NCI-H1417 (cell line): ENCODE measurements at places on chromosomes 12 and 14.

DNA sequence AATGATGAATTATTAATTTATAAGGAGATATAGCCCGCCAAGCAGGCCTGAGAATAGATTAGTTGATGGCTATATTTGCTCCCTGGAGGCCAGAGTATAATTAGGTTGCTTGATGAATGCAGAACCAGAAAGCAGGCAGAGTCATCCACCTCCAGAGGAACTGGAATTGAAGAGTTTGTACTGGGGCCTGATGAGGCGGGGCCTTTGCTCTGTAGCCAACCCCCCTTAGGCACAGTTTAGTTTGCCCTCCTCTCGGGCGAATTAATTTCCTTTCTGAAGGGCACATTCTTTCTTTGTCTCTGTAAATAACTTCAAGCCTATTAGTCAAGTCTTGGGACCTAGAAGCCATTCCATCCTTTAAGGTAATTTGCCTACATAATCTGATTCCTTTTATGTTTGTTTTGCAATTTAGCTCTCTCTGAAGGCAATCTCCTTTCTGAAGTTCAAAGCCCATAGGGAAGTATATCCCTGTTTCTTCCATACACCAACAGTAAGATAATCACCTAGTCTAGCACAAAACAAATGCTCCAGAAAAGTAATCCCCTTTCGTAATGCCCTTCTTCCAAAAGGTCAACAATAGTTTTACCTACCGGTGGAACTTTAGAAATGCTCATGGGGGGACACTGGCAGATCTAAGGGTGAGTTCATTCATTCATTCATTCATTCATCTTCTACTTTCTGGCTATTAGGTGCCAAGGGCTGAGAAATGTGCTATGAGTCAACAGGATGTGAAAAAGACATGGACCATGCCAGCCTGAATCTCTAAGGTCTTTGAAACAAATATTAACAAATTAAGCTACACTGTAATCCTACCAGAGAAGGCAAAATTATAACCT lies 84.8 kb upstream of the NUDT4 start:
- DNase-seq, result no peak

GRCh38 chr12:51508285-51508684 lies 82.7 kb upstream of the SCN8A start:
- no peak for DNase-seq

DNA sequence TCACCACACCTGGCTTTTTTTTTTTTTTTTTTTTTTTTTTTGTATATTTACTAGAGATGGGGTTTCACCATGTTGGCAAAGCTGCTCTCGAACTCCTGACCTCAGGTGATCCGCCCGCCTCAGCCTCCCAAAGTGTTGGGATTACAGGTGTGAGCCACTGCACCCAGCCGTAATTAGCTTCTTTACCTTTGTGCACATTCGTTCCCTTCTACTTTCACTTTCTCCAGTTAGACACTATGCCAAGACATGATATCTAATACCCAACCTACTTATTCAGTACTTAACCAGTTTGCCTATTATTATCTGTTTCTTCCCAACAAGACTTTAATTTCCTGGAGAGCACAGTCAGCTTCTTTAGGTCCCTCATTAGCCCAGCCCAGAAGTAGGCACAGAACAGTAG lies 5.3 kb downstream of the STYK1 start:
- no peak for DNase-seq

- DNase-seq, result no peak
Measured at GRCh38 chr14:35164849-35165248, 42.5 kb downstream of the PRORP start.

- DNase-seq, result peak; percentile 85
Measured at GRCh38 chr12:94149781-94150239, 1.4 kb downstream of the PLXNC1 start.

DNA sequence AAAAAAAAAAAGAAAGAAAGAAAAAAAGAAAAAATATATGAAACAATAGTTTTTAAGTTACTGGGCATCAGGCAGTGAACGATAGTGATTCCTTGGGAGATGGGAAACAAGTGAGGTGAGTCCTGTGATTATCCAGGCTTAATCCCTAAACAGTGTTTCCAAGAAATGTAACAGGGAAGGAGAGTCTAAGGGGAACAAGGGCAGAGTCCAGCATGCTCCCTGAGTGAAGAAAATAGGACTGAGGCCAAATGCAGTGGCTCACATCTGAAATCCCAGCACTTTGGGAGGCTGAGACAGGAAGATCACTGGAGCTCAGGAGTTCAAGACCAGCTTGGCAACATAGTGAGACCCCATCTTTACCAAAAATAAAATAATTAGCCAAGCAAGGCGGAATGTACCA lies 40.7 kb downstream of the R3HDM2 start:
- no peak for DNase-seq

- no peak for DNase-seq
Measured at GRCh38 chr12:32273063-32273522, 126.3 kb upstream of the FGD4 start.

GRCh38 chr12:6330999-6331714 lies 10.7 kb downstream of the TNFRSF1A start:
- DNase-seq, result no peak

- no peak for DNase-seq
Measured at GRCh38 chr14:95850429-95850828, 26.2 kb upstream of the TUNAR start.

- no peak for DNase-seq
Measured at GRCh38 chr14:65297744-65298143, 114.8 kb upstream of the FUT8 start.

DNA sequence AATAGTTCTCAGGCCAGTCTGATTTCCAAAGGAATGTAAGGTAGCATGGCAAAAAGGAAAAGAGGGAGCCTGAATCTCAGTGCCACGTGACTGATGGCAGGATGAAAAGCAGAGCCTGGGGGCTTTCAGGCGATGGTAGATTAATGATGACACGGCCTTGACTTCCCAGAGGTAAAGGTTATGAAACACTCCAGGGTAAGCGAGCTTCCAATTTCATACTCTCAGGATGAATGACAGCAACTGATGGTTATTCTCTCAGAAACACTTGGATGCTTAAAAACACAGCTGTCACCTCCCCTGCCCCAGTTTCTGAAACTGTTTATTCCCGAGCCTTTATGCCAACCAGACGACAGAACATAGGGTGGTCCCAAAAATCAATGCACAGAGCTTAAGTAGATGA lies 28.8 kb downstream of the GDF11 start:
- no peak for DNase-seq

GRCh38 chr12:93229494-93230325 lies 148.0 kb upstream of the NUDT4 start:
- DNase-seq, result no peak

DNA sequence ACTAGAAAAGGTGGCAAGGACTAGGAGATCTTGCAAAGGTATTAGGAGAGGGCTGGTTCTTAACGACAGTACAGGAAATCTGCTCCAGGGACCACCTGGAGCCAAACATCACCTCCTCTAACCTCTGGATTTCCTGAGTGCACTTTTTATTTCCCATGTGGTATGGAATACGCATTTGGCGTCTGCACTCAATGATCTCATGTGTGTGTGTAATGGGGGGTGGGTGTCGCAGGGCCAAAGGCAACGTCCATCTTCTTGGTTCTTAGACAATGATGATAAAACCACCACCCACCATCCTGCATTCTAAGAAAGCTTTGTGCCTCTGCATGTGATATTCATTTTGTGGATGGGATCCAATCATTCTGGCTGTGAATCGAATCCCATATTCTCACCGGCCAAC lies 68.8 kb downstream of the CLMN start:
- DNase-seq, result no peak

- no peak for DNase-seq
Measured at GRCh38 chr14:22003461-22003860, 329.8 kb upstream of the OR4E1 start.

- DNase-seq, result no peak
Measured at GRCh38 chr12:92951006-92951405, 21.9 kb upstream of the EEA1 start.

DNA sequence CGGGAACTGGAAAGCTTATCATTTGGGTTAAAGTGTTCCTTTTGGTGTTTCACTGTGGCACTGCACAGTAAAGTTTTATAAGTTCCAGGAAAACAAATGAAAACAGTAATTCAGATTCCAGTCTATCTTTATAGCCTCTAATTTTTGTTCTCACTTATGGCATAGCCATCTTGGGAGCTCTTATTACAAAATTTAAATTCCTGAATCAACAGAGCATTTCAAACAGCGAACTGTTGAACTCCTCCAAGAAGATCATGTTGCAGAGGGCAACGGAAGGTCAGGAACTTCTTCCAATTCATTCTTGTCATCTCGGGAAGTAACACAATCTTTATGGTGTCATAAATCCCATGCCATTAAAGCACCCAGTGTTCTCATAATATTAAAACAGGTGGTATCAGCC lies 229.1 kb downstream of the KCNC2 start:
- DNase-seq, result peak; percentile 54

GRCh38 chr14:93317210-93317874 lies 15.5 kb downstream of the BTBD7 start:
- no peak for DNase-seq

GRCh38 chr12:95277139-95277538 lies 59.5 kb downstream of the VEZT start:
- no peak for DNase-seq

- DNase-seq, result no peak
Measured at GRCh38 chr14:74531006-74531405, 37.4 kb downstream of the ISCA2 start.

GRCh38 chr12:31783996-31784645 lies 55.3 kb upstream of the AMN1 start:
- no peak for DNase-seq

- no peak for DNase-seq
Measured at GRCh38 chr12:28787151-28787550, 361.9 kb upstream of the FAR2 start.

- DNase-seq, result no peak
Measured at GRCh38 chr14:102264775-102265174, 40.2 kb downstream of the MOK start.

DNA sequence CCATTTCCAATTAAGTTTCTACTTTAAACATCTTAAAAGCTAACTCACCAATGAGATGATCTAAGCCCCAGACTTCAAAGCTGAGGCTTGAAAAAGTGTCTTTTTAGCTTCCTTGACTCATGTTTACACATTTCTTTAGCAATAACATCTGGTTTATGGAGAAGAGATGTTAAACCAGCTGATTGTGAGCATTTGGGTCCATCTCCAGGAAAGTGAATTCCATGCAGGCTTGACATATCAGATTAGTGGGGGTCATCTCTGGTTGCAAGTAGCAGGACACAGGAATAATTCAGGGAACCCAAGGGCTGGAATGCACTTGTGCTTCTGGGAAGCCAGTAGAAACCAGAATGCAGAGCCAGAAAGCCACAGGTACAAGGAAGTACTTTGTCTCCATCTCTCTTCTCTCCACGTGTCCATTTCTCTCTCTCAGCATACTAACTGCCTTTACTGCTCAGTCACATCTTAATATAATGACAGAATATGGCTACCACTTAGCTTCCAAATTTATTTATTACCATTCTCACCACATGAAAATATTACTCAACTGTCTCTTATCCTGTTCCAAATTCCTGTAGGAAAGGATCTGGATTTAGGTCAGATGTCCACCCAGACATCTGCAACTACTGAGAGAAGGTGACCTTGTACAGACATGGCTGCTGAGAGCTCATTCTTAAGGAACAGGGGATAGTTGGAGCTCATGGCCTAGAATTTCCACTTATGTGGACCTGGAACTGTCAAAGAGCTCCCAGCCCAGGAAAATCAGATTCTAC lies 104.4 kb downstream of the SCN8A start:
- no peak for DNase-seq

GRCh38 chr14:104437703-104438102 lies 141.9 kb upstream of the C14orf180 start:
- no peak for DNase-seq

DNA sequence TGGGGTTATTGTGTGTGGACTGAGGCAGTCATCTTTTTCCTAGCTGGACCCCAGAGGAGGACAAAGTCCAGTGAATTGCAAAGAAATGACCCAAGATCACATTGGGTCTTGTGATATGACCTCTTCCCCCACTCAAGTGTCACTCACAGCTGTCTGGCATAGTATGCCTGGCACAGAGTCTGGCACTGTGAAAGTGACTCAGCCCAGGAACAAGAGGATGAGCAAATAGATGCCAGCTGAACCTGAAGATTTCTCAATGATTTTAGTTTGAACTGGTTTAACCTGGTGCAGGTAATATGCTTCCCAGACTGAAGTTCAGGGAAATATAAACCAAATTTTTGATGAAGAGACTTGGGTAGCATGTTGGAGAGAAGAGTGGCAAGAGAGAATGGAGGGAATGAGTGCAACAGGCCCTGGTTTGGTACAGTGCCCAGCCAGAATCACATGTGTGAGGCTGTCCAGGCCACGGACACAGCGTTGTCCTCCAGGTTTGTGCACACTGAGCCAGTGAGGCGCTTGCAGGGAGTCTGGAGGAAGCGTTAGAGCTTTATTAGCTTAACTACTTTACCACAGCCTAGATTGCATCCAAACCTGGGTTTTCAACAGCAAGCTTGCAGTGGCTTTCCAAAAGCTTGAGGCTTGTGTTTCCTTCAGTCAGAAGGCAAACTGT lies 332.9 kb downstream of the NUAK1 start:
- DNase-seq, result no peak

GRCh38 chr12:112419297-112420133 lies 768 bp downstream of the PTPN11 start:
- DNase-seq, result no peak

DNA sequence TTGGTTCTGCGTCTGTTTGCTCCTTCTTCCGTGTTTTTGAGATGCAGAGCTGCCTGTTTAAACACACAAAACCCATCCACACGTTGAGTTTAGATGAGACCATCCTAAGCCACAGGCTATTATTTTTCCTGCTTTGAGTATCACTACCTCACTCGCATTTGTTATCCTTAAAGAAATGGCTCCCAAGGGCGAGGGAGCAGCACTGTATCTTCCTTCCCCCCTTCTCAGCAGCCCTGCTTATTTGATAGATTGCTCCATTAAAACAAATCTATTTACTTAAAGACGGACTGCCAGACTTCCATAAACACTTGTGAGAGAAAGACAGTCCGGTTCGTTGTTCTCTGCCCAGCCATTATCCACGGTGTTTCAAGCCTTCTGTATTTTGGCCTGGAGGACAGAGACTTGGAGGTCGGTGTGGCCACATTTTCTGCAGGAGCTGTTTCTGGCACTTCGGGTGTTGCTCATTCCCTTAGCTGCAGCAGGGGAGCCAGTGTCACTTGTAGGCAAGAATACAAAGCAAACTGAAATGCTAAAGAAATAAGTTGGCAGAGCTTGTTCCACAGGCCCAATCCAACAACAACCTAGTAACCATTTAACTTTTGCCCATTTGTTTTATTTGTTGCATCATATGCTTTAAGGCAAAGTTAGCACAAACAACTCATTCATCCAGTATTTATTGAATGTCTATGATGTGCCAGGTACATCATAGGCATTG lies 275.4 kb downstream of the TTC6 start:
- DNase-seq, result peak; percentile 29

GRCh38 chr12:64187370-64187769 lies 34.7 kb downstream of the KICS2 start:
- DNase-seq, result no peak

DNA sequence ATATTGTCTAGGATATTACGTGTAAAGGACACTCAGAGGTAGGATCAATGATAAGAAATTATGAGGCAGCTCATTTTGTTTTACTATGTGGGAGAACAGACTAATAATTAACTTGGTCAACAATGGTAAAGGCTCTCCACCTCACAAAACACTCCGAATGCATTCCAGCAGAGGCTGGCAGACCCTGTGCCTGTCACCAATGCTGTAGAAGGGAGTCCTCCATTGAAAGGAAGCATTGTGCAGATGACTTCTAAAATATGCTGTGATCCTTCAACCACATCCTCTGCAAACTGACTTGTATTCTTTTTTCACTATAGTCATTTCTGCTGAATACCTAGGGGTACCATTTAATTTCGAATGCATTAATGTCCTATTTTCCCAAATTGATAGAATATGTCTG lies 119.6 kb upstream of the EEA1 start:
- DNase-seq, result no peak
